CD4-positive, alpha-beta T cell treated with Interleukin-4 for 1 hour (primary cell): ENCODE measurements at places on chromosomes 16 and 17.

GRCh38 chr16:11613381-11614303, 26.9 kb upstream of the LITAF start:
- peak; percentile 78 for DNase-seq

DNA sequence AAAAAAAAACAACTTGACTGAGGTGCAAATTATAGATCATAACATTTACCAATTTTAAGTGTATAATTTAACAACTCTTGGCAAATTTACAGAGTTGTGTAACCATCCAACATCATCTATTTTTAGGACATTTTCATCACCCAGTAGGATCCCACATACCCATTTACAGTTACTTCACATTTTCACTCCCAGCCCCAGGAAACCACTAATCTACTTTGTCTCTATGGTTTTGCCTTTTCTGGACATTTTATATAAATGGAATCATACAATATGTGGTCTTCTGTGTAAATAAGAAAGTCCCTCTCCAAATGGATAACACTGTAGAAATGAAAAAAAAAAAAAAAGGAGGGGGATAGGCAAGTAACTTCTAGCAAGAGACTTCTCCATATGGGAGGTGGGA, 26.1 kb upstream of the XYLT1 start:
- DNase-seq = no peak

- peak; percentile 90 for DNase-seq
Measured at GRCh38 chr16:68040506-68041288, 17.6 kb downstream of the DUS2 start.

- DNase-seq = no peak
Measured at GRCh38 chr16:25606069-25606468, 85.7 kb upstream of the HS3ST4 start.

- DNase-seq = no peak
Measured at GRCh38 chr17:76164331-76164730, 23.3 kb upstream of the FOXJ1 start.

GRCh38 chr17:48514477-48514876, 16.3 kb downstream of the HOXB1 start:
- no peak for DNase-seq

GRCh38 chr17:17763136-17763535, 73.7 kb downstream of the SREBF1 start:
- DNase-seq = no peak

DNA sequence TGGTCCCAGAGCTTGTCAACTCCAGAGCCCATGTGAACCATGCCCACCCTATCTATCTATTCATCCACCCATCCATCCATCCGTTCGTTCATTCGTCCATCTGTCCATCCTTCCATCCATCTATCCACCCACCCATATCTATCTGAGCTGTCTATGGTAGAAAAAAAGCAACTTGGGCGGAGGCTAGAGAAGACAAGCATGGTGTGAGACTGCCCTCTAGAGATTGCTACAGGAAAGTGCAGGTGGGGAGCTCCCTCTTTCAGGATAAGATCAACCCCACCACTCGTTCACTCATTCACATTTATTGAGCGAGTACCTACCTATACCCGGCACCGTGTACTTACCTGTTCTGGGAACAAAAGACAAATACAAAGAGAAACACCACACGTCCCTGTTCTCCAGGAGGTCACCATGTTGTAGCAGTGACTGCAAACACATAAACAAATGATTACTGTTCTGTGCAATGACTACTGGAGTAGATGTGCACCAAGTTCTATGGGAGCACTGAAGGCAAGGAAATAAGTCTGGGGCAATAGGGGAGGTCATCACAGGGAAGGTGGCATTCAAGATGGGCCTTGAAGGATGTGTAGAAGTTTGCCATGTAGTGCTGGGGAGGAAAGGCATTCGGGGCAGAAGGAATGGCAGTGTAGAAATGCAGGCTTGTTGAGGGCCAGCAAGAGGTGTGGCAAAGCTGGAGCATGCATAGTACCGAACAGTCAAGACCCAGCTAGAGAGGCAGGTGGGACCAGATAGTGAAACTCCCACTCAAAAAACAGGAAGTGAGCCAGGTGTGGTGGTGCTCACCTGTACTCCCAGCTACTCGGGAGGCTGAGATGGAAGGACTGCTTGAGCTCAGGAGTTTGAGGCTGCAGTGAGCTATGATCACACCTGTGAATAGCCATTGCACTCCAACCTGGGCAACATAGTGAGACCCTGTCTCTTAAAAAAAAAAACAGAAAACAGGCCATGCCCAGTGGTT, 13.4 kb upstream of the ATP5MC1 start:
- peak; percentile 79 for DNase-seq

GRCh38 chr17:70343114-70343513, 173.8 kb downstream of the KCNJ2 start:
- no peak for DNase-seq

- no peak for DNase-seq
Measured at GRCh38 chr17:7184091-7184488, 4.9 kb upstream of the ASGR1 start.

DNA sequence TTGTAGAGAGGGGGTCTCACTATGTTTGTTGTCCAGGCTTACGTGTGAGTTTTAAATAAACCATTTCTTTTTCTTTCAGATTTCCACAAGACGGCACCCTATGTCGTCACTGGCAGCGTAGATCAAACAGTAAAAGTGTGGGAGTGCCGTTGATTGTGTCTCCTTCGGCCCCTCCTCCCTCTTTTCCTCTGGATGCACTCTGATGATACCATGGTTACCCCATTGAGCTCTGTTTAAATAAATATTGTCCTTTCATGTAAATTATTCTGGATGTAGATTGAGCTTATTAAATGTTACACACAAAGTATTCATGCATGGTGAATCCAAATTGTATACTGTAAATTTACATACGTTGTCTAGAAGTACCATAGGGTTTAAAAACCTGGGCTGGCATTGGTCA, 29.9 kb downstream of the CLUH start:
- no peak for DNase-seq

GRCh38 chr17:15657868-15658267, 26.2 kb downstream of the TRIM16 start:
- no peak for DNase-seq

DNA sequence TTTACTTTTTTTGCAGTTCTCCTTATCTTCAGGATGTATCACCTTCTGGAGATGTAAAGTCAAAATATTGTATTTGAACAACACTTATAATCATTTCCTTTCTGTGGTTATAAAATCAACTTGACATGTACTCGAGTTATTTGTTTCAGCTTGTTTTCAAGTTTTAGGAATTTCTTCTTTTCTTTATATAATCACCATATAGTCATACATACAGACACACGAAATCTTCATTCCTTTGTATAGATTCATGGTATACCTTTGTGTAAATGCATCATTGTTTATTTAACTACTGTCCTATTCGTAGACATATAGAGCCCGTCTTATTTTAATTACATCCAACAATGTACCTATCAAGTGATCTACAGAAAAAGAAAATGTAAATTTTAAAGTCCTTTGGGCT, 40.1 kb downstream of the CMC2 start:
- no peak for DNase-seq

DNA sequence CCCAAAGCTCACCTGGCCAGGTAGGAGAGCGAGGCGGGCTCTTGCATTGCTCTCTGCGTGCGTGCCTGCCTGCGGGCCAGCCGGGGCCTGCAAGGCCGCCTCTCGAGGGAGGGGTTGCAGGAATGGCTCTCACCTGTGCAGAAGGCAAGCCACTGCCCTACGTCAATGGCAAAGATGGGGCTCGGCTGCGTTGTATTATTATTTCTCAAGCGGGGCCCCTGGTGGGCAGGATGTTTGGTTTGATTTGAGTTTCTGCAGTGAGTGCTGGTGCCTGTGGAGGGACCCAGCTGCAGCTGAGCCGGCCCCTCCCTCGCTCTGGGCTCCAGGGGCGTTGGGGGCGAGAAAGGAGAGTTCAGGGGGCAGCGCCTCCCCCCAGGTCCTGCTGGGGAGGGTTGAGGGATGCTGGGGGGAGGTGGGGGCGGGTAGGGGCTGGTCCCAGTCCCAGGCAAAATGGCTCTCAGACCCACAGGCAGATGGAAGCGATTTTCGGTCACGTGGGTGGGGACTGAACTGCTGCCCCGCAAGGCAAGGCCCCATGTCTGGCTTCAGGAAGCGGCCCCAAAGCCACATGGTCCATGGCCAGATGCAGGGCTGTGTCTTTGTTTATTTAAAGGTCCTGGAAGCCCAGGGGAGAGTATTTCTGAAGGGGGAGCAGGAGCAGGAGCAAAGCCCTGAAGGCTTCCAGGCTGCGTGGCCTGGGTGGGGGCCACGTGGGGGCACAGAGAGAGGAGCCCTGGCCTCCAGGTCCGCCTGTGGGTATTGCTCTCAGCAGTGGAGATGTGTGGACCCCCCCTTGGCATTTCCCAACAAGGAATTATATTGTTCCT, 338.8 kb downstream of the SEC14L1 start:
- DNase-seq = no peak

GRCh38 chr16:50696575-50697420, 3.4 kb downstream of the NOD2 start:
- DNase-seq = peak; percentile 84

GRCh38 chr17:74362810-74363498, 1.3 kb upstream of the BTBD17 start:
- no peak for DNase-seq

- DNase-seq = no peak
Measured at GRCh38 chr17:43224146-43224705, 4.2 kb downstream of the CCDC200 start.

DNA sequence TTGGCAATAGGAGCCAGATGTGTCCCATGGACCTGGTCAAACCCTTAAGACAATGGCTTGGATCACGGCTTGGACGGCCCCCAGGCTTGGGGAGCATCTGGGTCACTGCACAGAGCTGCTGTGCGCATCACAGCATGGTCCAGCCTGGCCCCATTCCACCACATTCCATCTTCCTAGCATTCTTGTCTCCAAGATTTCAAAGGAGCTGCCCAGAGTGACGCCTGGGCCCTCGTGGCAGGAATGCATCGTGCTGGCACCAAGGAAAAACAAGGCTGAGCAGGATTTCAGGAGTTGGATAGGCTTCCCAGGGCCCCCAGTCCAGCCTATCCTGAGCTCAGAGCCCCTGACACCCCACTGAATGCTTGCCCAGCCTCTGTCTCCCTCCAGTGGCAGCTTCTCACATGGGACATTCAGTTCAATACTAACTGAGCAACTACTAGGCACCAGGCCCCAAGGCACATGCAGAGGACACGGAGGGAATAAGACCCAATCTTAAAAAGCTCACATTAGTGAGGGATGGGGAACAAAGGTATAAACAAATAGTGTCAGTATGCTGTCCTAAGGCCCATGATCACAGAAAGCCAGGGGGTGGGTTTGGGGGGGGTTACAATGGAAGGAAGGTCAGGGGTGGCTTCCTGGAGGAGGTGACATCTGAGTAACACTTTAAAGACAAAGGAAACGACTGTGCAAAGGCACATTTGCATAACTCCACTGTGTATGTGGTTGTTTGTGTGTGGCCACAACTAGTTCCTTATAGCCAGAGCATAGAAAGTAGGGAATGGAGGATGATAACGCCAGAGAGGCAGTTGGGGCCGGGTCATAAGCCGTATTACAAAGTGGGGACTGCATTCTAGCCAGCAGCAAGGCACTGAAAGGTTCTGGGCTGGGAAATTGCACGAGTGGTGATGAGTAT, 34.1 kb downstream of the TK2 start:
- DNase-seq = peak; percentile 49

- no peak for DNase-seq
Measured at GRCh38 chr17:69801368-69801767, 273.7 kb upstream of the KCNJ16 start.

DNA sequence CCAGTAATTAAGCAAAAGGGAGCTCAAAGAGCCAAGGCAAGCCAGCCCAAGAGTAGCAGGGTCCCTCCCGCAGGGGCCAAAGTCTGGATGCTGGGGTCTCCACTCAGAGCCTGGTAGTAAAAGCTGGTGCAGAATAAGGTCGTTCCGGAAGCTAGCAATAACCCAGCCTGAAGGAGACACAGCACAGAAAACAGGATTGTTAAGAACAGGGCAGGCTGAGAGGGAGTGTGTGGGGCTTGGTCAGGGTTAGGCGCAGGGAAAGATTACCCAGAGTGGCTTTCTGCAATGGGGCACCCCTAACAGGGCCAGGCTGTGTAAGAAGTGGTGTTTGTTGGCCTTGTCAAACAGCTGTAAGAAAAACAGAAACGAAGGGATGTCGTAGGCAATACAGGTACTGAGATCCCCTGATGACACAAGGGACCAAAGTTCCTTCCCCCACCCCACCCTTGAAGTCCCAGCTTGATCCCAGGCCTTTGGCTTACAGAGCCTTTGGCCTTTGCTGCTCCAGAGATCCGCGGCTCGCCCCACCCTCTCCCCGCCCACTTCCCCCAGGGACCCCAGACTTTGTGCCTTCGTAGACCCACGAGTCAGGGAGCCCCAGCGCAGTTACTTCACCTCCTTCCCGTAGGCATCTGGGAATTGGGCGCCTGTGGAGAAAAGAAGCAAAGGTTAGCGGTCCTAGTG, 712 bp downstream of the TMEM256 start:
- peak; percentile 15 for DNase-seq

- no peak for DNase-seq
Measured at GRCh38 chr17:72169823-72170222, 49.0 kb downstream of the SOX9 start.

- DNase-seq = no peak
Measured at GRCh38 chr16:11080327-11080967, 136.1 kb downstream of the CLEC16A start.

DNA sequence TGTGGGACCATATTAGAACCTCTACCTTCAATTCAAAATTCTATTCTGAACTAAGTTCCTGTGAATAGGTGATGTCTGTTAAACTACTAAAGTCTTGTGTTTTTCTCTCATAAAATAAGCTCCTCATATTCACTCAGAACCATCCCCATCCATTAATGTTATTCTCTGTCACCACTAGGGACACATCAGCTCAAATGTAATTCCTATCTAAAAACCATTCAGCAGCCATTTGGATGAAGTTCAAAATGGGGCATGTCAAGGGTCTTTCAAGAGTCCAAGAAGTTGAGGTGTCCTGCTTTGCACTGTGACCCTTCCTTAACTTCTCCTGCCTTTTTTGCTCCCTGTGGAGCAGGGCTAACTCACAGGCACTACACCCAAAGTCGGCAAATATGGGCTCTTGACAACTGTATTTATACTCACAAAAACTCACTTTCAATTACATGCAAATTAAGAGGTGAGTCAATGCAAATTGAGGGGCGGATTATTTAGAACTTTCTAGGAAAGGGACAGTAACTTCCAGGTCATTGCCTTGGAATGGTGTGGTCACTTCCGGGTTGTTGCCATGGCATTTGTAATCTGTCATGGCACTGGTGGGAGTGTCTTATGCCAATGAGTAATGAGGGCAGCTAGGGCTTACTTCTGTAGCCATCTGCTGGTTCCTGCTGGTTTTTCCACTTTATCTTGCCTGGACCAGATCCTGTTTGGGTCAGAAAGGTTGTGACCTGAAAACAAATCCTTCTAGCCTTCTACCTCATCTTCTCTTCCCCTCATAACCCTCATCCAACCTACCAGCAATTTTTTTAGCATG, 128.2 kb upstream of the COX10 start:
- DNase-seq = no peak

- no peak for DNase-seq
Measured at GRCh38 chr17:29682054-29682453, 59.3 kb upstream of the CORO6 start.

GRCh38 chr17:74282587-74283370, 8.7 kb downstream of the DNAI2 start:
- peak; percentile 83 for DNase-seq

DNA sequence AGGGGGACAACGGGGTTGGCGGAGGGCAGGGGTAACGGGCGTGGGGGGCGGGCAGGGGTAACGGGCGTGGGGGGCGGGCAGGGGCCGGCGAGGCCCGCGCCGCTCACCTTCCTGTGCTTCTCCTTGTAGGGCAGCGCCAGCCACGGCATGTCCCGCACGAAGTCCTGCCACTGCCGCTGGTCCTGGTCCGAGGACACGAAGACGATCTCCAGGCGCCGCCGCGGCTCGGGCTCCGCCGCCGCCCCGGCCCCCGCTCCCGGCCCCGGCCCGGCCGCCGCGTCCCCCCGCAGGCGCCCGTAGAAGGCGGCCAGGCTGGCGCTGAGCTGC, 401 bp downstream of the NXN start:
- no peak for DNase-seq
